Cortex of kidney (tissue), 1 donor: ENCODE measurements at places on chromosomes 7 and 10.

GRCh38 chr10:52571018-52571417 lies 201.6 kb downstream of the MBL2 start:
- no peak for DNase-seq

GRCh38 chr10:27611744-27612550 lies 107.8 kb downstream of the RAB18 start:
- no peak for DNase-seq

DNA sequence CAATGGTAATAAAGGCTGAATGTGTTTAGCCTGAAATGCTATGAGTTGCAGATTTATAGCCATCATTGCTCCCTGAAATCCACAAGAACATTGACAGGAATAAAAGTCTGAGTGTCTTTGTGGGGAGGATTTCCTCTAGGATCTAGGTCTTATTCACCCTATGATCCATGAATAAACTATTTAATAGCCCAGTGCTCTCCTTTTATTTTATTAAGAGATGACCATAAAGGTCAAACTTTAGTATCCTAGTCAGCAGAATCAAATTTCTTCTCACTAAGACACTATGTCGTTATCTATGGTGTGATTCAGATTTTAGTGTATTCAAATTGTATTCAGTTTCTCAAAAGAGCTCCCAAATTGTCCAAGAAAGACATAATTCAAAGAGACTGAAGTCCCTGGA lies 67.8 kb upstream of the AKR1E2 start:
- no peak for DNase-seq

DNA sequence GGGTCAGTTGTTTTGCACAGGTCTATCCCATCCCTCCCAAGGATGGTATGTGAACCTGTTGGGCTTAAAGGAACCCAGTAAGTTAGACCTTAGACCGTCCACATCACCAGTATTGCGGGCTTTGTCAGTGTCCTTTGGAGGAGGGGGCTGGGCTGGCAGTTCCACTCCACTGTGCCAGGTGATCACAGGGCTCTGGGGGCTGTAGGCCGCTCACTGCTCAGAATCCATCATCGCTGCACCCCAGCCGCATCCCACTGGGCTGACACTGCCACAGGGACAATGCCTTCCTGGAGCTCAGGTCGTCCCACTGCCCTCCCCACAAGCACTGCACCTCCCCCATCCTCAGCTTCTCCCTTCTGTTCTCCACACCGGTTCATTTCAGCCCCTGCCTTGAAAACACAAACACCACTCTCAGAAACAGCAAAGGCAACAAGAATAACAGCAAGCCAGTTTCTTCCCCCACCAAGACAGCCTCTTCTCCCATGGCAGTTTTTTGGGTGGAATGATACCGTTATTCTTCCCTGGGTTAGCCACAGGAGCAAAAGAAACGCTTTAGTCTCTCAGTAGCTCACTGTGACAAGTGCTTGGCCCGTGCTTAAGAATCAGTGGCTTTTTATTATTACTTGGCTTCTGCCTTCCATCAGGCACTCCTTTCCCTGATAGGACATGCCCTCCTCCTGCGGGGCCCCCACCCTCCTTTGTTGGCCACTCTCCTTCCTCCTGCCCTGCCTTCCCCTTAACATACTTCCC lies 111.2 kb downstream of the GRK5 start:
- DNase-seq: no peak

GRCh38 chr7:155054761-155055160 lies 15.4 kb upstream of the HTR5A start:
- DNase-seq: no peak

GRCh38 chr10:88342733-88343310 lies 240.3 kb downstream of the RNLS start:
- DNase-seq: no peak

DNA sequence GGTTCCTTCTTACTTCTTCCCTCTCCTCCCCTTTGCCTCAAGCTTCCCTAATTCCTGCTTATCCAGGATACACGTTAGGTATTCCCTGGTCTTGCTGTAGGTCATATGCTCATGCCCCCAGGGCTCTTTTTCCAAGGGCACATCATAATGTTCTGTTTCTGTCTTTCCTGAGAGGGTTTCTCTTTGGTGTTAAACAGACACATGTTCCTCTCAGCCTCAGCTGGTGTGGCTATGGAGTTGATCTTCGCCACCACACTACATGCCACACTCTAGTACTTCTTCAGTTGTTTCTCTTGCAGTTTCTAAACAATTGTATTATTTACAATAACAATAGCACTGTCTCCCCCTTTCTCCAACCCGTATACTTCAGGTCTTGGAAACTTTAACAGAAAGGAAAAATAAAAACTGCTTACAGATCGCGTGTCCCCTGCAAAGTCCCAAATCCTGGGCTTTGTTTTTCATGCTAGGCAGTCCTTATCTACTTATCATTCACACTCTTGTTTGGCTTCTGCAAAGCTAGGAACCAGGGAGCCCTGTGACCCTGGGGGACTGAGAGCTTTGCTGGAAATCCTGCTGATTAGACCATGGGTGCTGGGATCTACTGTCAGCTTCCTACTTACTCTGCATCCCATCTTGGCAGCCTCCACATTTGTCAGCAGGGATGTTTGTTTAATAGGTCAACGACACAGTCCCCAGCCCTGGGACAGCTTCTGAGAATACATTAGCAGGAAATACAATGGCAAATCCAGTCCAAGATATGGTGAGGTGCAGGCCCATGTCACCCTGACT lies 193.9 kb upstream of the BMPER start:
- DNase-seq: no peak

DNA sequence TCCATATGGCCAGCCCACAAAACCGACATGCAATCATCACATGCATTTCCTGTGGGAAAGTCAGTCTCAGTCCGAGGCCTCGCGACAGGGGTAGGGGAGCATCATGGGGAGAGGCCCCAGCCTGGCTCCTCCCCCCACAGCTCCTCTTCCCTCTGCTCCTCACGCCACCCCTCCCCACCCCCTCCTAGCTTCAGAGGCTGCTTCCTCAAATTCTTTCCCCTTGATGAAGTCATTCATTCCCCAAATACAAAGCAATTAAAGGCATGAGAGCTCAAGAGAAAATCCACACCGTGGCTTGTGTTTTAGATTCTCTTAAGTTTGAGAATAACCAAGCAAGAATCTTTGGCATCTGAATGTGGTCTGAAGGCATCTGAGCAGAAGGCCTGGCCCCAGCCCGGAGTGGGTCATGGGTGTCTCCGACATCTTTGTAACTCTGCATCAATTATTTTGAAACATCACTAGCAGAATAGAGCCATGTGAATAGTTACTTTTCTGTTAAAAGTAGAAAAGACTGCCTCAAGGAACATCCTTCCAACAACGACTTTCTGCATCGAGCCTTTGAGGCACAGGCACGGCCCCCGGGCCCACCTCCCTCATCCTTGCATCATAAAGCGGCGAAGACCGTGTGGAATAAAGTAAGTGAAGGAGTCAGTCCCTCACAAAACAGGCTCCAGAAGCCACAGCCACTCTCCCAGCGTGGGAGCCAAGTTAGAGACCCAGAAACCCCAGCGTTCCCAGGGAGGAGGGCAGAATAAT lies 90.9 kb downstream of the DIP2C start:
- no peak for DNase-seq

GRCh38 chr10:85655411-85655810 lies 711.2 kb downstream of the GRID1 start:
- DNase-seq: no peak

DNA sequence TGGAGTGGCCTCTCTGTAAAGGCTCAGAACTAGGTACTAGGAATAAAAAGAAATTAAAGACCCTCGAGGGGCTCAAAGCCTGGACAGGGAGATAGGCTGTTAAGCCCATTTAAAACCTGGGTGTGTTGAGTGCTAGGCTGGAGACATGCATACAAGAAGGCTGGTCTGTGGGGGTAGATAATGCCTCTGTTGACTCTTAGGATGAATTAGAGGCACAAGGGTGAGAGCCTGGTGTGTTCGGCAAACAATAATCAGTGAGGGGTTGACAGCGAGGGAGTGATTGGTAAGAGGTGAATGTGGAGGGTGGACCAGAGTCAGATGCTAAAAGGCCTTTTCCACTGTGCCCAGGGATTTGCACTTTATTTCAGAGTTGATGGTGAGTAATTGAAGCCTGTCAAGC lies 12.7 kb downstream of the GSTO2 start:
- no peak for DNase-seq

GRCh38 chr7:140885735-140886334 lies 38.9 kb downstream of the BRAF start:
- no peak for DNase-seq

DNA sequence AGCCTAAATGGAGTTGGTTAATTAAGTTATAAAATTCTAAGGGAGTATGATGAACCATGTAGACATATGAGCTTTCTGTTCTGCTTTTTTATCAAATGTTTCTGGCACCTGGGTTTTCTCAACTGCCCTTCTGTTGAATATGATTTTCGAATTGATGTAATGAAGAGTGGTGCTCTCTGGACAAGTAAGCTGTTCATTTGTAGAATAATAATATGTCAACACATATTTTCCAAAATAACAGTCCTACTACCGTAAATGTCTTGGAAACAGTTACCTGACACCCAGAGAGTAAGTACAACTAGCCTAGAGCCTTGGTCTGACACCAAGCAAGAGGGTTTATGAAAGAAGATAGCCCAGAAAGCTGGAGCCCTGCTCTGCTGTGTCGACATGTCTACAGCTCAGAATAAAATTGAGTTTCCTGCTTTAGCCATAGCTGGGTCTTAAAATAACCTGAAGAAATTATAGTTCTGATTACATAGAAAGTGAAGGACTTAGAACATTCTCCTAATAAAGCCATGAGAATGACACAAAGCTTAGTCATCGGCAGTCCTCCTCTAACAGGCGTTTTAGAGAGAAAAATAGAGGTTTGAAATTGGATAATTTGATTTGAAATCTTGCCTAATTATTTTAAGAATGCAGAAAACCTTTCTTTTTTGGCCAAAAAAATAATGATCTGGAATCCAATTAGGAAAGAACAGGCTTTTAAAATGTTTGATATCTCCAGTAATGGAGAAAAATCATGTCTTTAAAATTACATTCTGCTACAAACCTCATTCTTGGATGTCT lies 25.1 kb downstream of the HDAC9 start:
- no peak for DNase-seq

DNA sequence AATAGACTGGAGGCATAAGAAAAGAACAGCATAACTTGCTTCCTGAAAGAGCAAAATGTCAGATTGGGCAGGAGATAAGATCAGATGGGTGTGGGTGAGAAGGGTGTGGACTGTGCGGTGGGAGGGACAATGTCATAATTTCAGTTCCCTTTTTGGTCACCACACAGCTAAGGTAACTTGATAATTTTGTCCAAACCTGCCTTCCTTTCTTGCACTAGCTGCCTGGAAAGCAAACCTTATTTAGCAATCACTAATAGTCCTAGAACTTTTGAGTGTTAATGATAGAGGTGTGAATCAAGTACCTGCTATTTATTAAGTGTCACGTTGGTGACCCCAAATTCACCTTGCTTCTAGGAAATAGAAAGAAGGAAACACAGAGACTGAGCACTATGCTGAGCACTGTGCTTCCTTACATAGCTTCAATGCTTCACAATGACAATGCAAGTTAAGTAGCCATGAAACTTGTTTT lies 72.4 kb upstream of the SP4 start:
- DNase-seq: no peak

DNA sequence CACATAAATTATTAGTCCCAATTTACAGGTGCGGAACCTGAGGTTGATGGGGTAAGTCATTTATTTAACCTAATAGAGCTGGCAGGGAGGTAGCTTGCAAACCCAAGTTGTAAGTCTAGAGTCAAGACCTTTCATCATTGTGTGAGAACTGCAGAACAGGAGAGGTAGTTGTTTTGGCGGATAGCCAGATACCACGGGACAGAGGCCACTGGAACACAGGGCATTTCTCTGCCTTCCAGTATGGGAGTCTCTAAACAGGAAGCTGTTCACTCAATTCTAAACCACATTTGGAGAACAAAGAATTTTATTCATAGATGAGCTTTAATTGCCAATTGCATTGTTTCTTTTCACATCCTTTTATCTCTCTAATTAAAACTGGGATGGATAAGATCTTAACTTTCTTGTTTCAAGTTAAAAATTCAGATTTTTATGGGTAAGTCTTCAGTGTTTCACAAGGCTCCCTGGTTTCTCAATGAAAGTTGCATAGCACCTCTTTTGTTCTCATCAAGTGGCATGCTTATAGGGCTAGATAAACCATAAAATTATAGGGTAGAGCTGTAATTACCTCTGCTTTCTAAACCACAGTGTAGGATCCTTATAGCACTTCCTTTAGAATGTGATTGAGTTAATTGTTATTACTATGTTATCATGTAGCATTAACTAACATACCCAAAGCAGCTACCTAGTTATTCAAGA lies 489.0 kb downstream of the GATA3 start:
- DNase-seq: no peak

DNA sequence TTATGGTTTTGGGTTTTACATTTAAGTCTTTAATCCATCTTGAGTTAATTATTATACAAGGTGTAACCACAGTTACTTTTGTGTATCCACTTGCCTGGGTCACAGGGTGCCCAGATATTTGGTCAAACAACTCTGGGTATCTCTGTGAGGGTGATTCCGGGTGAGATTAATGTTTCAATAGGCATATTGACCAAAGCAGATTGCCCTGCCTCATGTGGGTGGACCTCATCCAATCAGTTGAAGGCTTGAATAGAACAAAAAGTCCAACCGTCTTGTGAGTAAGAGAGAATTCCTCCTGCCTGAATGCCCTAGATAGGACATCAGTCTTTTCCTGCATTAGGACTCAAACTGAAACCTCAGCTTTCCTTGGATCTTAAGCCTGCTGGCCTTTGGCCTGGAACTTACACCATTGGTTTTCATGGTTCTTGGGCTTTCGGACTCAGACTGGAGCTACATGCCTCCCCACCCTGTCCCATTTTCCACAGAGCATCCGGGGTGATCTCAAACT lies 68.9 kb upstream of the ST8SIA6 start:
- DNase-seq: no peak

DNA sequence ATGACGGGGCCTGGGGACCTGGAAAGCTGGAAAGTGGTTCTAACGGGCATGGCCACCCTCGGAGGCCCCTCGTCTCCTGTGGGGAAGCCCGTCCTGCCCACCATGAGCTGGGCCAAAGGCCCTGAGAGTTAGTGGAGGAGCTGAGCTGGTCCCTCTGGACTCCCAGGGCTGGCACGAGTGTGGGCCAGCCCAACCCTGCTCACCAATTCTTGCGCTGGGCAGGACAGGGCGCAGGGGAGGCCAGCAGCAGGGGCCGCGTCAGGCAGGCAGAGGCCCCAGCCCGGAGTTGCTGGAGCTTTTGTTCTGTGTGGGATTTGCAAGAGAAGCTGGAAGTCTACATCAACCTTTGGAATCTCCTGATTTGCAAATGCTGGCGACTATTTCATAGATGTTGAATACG lies 29.8 kb downstream of the UNCX start:
- DNase-seq: no peak

GRCh38 chr7:135459951-135460567 lies 49.8 kb downstream of the CNOT4 start:
- no peak for DNase-seq

GRCh38 chr10:12534824-12535223 lies 185.5 kb downstream of the CAMK1D start:
- DNase-seq: no peak

GRCh38 chr10:93074597-93075368 lies 1.1 kb downstream of the CYP26A1 start:
- DNase-seq: no peak

DNA sequence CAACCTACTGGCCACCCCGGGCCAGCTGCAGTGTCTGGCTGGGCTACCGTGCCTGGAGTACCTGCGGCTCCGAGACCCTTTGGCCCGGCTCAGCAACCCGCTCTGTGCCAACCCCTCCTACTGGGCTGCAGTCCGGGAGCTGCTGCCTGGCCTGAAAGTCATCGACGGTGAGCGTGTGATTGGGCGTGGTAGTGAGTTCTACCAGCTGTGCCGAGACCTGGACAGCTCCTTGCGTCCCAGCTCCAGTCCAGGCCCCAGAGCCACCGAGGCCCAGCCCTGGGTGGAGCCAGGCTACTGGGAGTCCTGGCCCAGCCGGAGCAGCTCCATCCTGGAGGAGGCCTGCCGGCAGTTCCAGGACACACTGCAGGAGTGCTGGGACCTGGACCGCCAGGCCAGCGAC lies 4.2 kb downstream of the RARRES2 start:
- DNase-seq: no peak
